CD4-positive, alpha-beta T cell treated with Interleukin-17A for 4 hours (primary cell): ENCODE measurements at places on chromosomes 3 and 15.
A peak's percentile ranks its signal among the peaks of the same experiment; 100 is the strongest.

DNA sequence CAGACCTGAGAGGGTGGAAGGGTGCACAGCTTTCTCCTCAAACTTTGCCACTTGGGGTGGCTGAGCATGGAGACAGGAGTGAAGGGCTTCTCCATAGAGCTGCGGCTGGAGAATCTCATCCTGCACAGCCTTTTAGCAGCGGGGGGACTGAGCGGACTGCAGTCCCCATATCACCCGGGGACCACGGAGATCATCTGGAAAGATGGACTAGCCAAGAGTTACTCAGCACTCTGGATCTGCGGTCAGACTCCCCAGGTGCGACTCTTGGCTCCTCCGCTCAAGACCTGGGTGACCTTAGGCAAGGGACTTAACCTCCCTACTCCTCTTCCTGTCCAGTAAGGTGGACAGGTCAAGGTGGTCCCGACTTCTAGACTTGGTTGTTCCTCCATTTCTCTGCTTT, 125.8 kb upstream of the MEF2A start:
- no peak for DNase-seq

GRCh38 chr3:24401090-24401810, 93.4 kb downstream of the THRB start:
- no peak for DNase-seq

DNA sequence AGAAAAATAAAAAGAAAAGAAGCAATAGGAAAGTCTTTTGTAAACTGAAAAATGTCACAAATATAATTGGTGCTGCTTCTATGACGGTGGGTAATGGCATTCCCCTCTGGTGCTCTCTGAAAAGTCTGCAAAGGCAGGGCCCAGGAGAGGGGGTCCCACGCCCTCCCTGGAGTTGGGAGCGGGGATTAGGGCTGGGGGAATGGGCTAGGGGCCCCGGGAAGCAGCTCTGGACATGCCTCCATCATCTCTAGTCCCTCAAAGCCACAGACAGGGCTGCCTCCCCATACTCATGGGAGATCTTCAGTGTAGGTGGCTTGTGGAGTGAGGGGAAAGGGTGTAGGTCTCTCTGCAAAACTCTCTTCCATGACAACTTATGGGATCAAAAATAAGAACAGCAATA, 7.8 kb upstream of the RHCG start:
- no peak for DNase-seq

- no peak for DNase-seq
Observed at GRCh38 chr15:88696254-88696653, 57.4 kb downstream of the ISG20 start.

DNA sequence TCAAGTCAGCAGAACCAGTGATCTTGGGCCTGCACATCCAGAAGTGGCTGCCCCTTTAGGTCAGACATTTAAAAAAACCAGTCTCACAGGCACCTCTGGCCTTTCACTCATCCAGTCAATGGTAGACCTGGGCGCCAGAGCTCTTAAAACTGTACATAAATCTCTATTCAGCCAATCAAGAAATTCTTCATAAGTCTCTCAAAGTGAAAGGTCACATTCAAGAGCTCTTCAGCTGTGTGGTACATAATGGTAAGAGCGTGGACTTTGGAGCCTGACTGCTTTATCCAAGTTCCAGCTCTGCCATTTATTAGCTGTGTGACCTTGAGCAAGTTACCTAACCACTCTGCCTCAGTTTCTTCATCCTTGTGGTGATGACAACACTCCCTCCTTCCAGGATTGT, 22.3 kb upstream of the MORF4L1 start:
- DNase-seq: no peak

GRCh38 chr3:124557433-124558232, 172.6 kb upstream of the UMPS start:
- DNase-seq: no peak

GRCh38 chr3:179432451-179432850, 18.8 kb downstream of the GNB4 start:
- no peak for DNase-seq

- DNase-seq: no peak
Observed at GRCh38 chr3:193711964-193712598, 119.1 kb downstream of the OPA1 start.

DNA sequence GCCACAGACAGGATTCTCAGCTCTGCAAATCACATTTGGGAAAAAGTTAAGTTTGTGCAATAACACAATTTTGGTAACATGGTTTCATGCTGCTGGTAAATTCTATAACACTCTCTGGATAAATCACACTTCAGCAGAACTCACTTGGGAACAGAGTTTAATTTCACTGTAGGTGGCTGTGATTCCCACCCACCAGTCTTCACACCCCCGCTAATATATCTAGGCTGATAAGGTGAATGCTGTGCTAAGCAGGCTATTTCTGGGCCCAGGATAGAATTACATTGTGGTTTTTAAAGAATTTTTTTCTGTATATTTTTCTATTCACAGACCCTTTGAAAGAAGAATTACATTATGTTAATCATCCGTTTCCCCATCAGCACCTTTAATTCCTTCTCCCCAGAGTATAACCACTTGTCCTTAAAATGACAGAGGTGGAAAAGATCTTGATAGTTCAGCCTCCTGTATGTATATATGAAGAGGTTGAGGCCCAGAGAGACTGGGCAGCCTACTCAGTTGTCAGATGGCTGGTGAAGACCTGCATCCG, 22.9 kb downstream of the MAP2K1 start:
- DNase-seq: no peak

DNA sequence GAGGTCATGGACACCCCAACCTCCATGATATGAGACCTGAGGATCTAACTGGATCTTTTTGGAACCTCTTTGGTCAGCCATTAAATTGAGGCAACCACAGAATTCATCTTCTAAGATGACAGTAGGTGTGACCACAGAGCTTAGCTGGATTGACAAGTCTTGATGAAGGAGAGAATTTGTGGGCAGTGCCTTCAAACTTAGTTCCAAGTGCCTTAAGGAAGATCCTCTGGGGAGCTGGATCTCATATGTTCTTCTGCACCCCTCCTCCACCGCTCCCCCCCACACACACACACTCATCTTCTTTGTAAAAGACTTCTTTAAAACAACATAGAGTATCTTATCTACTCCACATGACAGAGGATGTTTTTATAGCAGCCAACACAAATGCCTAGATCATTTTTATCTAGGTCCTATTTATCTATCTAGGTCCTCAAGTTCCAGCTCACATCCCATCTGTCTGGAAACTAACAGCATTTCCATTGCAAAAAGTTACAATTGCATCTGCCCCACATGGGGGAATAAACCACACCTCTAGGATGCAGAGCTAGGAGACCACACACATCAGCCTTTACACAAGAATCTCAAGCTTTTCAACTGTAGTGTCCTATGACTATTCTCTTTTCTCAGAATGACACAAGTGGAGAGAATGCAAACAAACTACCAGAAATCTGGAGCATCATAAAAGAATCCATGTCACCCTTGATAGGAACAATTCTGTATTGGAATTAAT, 37.4 kb downstream of the WWTR1 start:
- DNase-seq: no peak

DNA sequence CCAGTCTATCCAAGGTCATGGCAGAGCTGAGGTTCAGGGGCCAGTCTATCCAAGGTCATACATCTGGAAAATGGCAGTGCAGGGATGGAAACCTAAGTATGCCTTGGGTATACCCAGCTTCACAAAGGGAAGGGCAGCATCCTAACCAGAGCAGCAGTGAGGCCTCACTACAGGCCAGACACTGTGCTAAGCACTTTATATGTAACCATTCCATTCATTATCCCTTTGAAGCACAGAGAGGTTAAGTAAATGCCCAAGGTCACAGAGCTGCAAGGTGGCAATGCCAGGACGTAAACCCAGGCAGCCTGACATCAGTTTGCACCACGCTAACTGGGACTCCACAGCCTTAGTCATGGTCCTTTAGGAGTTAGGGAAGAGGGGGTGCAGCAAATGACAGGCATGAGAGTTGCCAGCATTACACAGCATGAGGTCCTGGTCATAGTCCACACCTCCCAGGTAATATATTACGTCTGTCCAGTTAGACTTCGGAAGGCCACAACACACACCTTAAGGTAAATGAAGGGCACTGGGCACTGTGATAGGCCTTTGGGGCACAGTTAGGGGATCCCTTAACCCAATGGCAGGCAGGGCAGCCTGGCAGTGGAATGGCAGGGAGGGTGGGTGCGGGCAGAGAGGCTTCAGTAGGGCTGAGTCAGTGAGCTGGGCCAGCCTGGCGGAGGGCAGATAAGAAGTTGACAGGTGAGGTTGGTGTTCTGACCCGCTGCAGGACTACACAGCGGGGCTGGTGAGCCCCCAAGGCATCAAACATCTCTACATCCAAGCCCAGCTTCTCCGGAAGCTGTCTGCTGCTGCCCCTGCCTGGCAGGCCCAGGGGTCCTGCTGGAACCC, 21.1 kb upstream of the CORO2B start:
- DNase-seq: no peak

GRCh38 chr3:64344721-64345207, 119.5 kb upstream of the PRICKLE2 start:
- no peak for DNase-seq

- DNase-seq: no peak
Observed at GRCh38 chr15:98866511-98866910, 141.1 kb downstream of the PGPEP1L start.

- no peak for DNase-seq
Observed at GRCh38 chr3:5205165-5205941, 17.8 kb downstream of the EDEM1 start.

DNA sequence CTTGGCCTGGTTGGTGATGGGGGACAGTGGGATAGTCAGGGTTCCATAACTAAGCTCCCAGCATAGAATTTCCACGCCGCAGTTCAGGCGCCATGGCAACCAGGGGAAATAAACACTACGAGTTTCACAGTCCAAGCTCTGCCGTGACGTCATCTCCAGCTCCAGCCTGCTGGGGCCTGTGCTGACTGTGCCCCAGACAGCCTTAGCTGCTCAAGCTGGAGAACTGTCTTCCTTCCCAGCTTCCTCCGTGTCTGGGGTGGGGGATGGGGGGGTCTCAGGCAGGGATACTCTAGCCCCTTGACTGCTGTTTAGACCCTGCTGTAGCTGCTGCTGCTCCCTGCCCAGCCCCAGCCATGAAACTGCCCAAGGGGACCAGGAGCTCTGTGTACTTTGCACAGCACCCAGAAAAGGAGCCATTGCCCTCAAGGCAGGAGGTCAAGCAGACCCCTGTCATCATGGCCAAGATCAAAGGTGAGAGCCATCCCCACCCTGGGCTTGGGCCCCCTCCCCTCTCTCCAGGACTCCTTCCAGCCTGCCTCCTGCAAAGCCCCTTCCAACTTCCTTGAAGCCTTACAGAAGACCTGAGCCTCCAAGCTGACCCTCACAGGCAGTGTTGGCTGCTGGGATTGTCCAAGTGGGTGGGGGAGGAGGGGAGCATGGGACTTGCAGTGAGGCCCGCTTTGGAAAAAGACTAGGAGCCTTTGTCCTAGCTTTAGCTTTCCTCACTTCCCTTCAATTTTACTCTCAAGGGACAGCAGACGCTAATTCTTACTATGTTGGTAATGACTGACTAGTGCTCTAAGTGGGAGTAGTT, 11.4 kb upstream of the CSPG4 start:
- DNase-seq: peak; percentile 24

GRCh38 chr3:128456776-128457715, 9.6 kb downstream of the DNAJB8 start:
- DNase-seq: no peak

DNA sequence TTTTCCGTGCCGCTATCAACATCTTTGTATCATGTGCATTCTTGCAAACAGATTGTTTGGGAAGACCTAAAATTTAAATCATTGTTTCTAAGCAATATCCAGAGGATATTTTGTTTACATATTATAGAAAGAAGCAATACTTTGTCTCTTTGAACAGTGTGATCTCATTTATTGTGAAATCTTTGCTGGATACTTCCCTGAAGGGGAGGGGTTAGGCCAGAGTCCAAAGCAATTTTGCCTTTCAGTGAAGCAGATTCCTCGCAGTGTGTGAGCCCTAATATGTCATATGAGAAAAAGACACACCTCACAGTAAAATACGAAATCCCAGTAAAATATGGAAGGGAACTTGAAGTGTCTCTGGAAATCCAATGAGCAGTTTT, 158.7 kb upstream of the SLCO3A1 start:
- no peak for DNase-seq
